ENCODE measurements at places on chromosomes 16 and 17. TPM values are rescaled to one million over a fixed set of nuclear protein-coding genes. Genes with fewer than 3 reads are reported as not detected.

CD300LF gene
- not detected for total RNA-seq

GRCh38 chr16:8505327-8505991 lies 84.9 kb downstream of the TMEM114 start:
- no peaks in the 10 kb centered on the region for H3K4me1 ChIP-seq
- no peak for DNase-seq
- no peaks in the 10 kb centered on the region for H3K36me3 ChIP-seq
- H3K4me3 ChIP-seq: no peak overlapping the region
- no peaks in the 10 kb centered on the region for H3K27me3 ChIP-seq

DNA sequence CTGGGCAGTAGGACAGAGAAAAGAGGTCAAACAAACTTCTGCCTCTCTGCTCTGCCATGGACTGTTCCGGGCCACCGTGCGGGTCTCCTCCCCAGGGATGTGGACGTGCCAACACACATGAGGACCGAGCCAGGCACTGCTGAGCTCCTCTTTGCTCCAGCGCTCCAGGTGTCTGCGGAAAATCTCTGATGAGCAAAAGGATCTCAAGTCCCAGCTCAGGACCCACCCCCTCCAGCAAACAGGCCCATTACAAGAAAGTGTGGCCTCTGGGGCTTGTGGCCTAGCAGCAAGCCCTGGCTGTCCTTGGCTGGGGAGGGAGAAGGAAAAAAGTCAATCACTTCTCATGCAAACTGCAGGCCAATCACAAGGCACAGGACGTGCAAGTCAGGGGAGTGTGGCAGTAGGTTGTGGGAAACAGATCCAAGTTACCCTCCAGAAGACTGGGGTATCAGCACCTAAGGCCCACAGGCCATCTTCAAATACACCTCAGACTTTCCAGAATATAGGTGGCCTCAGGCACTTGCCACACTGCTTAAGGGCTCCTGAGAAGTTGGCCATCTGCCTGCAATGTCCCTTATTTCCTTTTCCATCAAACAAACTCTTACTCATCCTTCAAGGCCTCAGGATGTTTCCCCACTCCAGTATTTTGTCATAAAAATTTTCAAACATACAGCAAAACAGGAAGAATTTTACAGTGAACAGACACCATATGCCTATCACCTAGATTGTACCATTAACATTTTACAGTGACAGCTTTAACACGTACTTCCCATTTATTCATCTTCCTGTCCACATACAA lies 36.0 kb upstream of the SREBF1 start:
- H3K4me3 ChIP-seq: no peak overlapping the region
- no peaks in the 10 kb centered on the region for H3K4me1 ChIP-seq
- no peak overlapping the region for H3K27ac ChIP-seq
- H3K27me3 ChIP-seq: no peaks in the 10 kb centered on the region
- no peak for DNase-seq

GRCh38 chr16:20042848-20043247 lies 30.8 kb downstream of the GPR139 start:
- H3K4me3 ChIP-seq: no peak overlapping the region
- H3K36me3 ChIP-seq: no peaks in the 10 kb centered on the region
- H3K27me3 ChIP-seq: no peaks in the 10 kb centered on the region
- H3K4me1 ChIP-seq: no peaks in the 10 kb centered on the region

GRCh38 chr16:5490499-5490898 lies 392.9 kb upstream of the EEF2KMT start:
- no peaks in the 10 kb centered on the region for H3K27me3 ChIP-seq
- DNase-seq: peak; percentile 20
- H3K36me3 ChIP-seq: no peaks in the 10 kb centered on the region
- H3K4me1 ChIP-seq: no peaks in the 10 kb centered on the region
- H3K27ac ChIP-seq: no peak overlapping the region
- H3K4me3 ChIP-seq: no peak overlapping the region

DNA sequence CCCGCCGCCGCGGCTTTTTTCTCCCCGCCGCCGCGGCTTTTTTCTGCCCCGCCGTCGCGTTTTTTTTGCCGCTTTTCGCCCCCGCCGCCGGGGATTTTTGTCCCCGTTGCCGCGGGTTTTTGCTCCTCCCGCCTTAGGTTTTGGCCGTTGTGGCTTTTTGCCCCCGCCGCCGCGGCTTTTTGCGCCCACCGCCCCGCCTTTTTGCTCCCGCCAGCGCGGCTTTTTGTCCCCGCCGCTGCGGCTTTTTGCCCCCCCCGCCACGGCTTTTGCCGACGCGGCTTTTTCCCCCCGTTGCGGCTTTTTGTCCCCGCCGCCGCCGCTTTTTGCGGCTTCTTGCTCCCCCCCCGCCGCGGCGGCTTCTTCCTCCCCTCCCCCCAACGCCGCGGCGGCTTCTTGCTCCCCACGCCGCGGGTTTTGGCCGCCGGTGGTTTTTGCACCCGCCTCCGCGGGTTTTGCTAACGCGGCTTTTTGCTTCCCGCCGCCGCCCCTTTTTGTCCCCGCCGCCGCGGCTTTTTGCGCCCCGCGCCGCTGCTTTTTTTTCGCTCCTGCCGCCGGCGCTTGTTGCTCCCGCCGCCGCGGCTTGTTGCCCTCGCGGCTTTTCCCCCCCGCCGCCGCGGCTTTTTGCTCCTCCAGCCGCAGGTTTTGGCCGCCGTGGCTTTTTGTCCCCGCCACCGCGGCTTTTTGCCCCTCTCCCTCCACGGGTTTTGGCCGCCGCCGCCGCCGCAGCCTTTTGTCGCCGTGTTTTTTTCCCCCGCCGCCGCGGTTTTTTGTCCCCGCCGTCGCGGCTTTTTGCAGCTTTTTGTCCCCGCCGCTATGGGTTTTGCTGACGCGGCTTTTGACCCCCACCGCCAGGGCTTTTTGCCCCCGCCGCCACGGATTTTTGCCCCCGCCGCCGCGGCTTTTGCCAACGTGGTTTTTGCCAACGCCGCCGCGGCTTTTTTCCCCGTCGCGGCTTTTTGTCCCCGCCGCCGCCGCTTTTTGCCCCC lies 150.3 kb downstream of the KCNJ18 start:
- no peaks in the 10 kb centered on the region for H3K27me3 ChIP-seq
- H3K36me3 ChIP-seq: peaks cover 6% of the 10 kb centered on the region
- DNase-seq: no peak
- no peak overlapping the region for H3K27ac ChIP-seq

KRT20 gene
- not detected for total RNA-seq

GRCh38 chr16:5072334-5073278 lies 963 bp downstream of the ALG1 start:
- H3K27ac ChIP-seq: peak overlapping the region; percentile 94
- peaks cover 13% of the 10 kb centered on the region for H3K36me3 ChIP-seq
- DNase-seq: no peak

TMEM204 gene
- 43.5 TPM for total RNA-seq

DNA sequence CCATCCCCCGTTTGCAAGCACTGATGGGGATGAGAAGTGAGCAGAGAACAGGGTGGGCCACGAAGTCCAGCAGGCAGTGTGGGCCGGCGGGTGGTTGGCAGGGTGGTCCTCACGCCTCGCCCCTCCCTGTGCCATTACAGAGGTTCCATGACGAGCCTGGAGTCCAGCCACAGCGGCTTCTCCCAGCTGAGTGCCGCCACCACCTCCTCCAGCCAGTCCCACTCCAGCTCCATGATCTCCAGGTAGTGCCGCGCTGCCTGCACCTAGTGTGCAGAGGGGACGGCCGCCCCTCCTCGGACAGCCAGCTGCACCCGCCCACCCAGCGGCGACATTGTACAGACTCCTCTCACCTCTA lies 73.0 kb downstream of the SEC14L1 start:
- no peak for DNase-seq
- H3K4me1 ChIP-seq: no peaks in the 10 kb centered on the region
- no peaks in the 10 kb centered on the region for H3K27me3 ChIP-seq
- no peak overlapping the region for H3K27ac ChIP-seq
- no peak overlapping the region for H3K4me3 ChIP-seq

DNA sequence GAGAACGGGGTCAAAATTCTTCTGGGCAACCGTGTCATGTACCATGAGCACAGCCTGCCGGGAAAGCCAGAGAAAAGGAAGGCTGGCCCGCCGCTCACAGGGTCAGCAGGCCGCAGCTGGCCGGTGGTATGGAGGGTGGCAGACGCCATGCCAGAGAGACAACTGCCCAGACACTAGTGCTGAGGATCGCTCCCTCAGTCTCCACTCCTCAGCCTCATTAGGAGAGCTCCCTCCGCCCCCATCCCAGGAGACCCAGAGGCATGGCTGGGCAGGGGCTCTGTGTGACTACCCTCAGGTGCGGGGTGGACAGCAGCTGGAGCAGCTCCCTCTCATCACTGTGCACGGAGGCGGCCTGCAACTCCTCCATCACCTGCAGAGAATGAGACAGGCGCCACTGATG lies 3.2 kb downstream of the MPP3 start:
- no peak for DNase-seq
- no peak overlapping the region for H3K27ac ChIP-seq
- no peak overlapping the region for H3K4me3 ChIP-seq
- H3K27me3 ChIP-seq: peaks cover 37% of the 10 kb centered on the region
- no peaks in the 10 kb centered on the region for H3K36me3 ChIP-seq
